ENCODE measurements at places on chromosomes 13 and 19. TPM values are rescaled to one million over a fixed set of nuclear protein-coding genes. Genes with fewer than 3 reads are reported as not detected.

DNA sequence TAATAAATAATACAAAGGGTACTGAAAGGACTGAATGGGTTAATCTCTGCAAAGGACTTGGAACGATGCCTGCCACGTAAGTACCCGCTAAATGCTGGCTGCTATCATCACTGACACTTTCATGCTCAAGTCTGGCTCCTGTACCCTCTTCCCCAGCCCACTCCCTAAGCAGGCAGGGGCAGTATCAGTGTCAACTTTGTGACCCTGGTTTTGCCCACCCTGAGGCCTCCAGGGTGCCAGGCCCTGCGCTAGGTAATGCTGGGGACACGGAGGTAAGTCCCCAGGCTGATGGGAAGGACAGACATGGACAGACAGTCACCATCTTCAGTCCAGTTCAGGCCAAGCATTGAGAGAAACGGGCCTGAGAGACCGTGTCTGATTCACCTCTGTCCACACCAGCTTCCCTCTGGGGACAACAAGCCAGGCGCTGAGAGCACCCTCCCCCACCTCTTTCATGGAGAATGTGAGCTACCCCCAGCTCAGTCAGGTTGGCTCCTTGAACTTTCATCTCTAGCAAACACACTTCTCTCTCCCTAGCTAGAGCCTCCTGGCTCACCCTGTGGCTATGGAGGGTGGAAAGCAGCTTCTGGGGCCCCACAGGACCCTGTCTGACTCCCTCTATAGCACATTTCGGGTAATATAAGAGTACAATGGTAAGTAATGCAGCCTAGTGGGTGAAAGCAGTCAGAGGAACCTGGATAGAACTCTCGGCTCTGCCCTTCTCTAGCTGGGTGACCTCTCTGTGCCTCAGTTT, 800 bp downstream of the ETFB start:
- peak; percentile 68 for DNase-seq

DNA sequence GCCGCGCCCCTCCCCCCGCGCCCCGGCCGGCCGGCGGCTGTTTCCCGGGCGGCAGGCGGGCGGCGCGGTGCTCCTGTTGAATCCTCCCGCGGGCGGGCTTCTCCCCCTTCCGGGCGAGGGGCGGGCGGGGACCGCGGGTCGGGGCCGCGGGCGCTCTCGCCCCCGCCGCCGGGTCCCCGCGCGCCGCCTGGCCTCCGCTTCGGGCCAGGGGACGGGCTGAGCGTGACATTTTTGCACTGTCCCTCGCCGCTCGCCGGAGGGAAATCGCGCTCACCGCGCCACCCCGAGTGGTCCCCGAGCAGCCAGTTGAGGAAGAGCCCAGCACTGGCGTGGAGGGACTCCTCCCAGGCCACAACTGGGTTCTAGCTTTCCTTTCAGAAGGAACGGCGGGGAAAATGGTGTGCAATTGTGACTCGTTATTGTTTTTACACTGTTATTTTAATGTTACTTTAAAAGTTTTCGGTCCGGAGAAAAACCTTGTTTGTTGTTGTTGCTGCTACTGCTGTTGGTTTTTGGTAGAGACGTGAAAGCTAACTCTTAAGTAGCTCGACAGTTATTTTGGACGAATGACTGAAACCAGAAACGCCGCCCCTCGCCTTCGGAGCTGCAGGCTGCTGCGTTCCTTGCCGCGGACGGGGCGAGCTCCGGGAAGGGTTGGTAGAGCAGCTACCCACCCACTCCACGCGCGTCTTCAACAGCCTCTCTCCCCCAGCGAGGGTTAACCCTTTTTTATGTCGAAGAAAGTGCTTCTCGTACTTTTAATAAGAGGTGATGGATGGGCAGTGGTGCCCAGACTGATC, 959 bp downstream of the PDS5B start:
- DNase-seq = peak; percentile 60

DNA sequence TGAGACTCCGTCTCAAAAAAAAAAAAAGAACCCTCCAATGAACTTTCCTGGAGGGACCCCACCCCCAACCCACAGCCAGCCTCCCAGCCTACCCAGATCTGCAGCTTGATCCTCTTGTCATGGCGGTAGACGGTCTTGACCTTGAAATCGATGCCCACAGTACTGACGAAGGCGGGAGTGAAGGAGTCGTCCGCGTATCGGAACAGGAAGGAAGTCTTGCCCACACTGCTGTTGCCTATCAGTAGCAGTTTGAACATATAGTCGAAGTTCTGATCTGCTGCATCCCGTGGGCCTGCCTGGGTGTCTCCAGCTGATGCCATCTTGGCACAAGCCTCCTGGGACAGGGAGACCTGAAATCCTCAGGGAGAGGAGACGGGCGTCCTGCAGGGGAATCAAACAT, 2.4 kb downstream of the RAB3D start:
- DNase-seq = no peak

- no peak for DNase-seq
Observed at GRCh38 chr13:93004919-93005318, 221.7 kb upstream of the GPC6 start.

- no peak for DNase-seq
Observed at GRCh38 chr19:19597809-19598306, 20.6 kb downstream of the PBX4 start.

GRCh38 chr13:29935309-29935981, 85.0 kb upstream of the UBL3 start:
- no peak for DNase-seq

Gene TPRX1
- total RNA-seq = not detected

- peak; percentile 3 for DNase-seq
Observed at GRCh38 chr13:35136585-35136984, 194.5 kb downstream of the NBEA start.

DNA sequence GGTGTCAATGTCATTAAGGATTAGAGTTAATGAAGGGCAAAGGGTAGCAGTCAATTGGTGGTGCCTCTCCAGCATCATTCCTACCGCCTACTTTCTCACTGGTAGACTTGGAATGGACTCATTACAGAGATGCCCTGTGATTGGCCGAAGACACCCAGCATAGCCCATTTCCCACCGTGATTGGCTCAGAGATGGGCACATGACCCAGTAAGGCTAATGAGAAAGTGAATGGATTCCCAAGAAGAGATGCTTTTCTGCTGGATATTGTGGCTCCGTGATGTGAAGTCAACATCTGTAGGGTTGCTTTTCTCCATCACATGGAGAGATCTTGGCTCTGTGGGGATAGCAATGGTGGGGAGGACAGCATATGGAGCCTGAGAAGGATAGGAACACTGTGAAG, 11.6 kb downstream of the VSIG10L start:
- DNase-seq = no peak

DNA sequence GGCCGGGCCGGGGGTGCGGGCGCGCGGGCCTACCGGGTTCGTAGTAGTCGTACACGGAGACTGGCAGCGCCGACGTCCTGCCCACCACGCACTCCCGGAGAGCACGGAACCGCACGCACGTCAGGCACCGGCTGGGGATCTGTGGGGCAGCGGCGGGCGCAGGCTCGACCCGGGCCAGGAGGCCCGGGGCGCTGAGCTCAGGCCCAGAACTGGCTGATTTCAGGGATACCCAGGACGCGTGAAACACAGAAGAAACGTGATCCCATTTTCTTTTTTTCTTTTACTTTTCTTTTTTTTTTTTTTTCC, 9.0 kb downstream of the F2RL3 start:
- DNase-seq = no peak

Gene CTXN1
- 10.1 TPM for total RNA-seq

Gene KLF12
- 5.9 TPM for total RNA-seq

Gene SOX1
- not detected for total RNA-seq

DNA sequence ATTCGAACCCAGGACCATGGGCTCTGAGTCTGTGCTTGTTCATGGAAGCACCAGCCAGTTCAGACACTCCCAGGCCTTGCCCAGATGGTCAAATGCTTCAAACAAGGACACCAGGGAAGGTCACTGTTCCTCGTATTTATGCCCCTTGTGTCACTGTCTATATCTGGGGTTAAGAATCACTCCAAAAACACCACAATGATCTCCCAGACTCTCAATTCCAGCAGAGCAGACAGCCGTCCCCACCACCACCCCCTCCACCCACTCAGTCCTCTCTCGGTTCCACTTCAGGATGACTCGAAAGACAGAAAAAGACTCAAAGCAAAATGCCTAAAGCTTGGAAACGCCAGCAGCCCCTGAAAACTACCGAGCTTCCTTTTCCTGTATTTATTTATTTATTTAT, 79.0 kb downstream of the INSR start:
- no peak for DNase-seq

DNA sequence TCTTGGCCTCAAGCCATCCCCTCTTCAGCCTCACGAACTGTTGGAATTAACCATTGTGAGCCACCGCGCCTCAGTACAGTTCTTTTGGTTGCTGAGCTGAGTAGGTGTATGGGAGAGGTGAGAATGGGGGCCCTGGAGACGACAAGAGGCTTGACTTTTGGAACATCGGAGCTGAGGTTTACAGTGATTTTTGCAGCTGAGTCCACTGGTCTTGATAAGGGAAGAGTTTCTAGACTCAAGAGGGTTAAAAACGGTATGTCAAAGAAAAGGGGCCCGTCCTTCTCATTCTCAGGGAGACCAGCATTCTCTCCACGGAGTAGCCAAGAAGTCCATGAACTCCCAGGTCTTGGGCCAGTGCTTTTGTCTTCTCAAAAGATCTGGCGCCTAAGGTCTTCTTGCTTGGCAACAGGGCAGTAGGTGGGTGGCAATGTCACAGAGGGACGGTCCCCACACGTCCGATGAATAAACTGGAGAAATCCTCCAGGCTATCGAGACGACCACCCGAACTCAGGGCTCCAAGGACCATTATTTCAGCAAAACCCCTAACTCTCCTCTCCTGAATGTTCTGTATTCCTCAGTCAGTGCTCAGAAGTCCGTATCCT, 6.4 kb upstream of the QTRT1 start:
- no peak for DNase-seq

DNA sequence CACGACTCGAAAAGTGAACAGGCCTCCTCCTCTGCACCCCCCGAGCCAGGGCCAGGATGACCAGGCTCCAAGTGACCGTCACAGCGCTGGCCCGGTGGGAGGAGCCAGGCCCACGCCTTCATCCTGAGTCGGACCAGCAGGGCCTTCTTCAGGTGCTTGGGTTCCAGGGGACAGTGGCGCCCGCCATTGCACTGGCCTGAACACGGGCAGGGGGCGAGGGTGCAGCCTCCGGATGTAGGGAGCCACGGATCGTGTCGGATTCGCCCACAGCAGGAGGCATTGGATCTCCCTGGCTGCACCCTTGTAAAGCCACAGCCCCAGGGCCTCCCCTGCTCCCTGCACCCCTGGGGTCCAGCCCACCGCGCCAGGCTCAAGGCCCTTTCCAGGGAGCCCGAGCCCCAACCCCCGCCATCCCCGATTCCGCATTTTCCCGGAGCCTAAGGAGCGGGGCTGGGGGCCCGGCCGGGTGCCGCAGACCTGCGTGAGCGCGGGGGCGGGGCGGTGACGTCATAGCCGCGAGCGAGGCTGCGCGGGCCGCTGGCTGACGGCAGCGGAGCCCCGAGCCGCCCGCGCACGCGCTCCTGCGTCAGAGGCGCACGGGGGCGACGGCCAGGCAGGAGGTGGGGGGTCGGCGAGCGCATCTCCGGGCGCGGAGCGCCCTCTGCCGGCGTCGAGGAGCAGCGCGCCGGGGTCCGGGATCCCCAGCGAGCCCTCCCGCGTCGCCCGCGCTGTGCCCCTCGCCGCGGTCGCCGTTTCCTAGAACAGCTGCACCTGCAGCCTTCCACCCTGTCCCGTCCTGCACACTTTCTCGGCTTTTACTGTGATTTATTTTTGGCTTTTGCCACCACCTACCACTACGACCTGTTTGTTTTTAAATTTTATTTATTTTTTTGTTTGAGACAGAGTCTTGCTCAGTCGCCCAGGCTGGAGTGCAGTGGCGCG, 1.5 kb upstream of the ATP5F1D start:
- peak; percentile 79 for DNase-seq

- peak; percentile 72 for DNase-seq
Observed at GRCh38 chr19:44644402-44645016, 799 bp downstream of the PVR start.

DNA sequence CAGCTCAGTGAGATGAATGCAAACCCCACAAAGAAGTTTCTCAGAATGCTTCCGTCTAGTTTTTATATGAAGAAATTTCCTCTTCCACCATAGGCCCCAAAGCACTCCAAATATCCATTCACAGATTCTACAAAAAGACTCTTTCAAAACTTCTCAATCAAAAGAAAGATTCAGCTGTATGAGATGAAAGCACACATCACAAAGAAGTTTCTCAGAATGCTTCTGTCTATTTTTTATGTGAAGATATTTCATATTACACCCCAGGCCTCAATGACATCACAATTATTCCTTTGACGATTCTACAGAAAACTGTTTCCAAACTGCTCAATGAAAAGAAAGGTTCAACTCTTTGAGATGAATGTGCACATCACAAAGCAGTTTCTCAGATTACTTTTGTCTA, 1819.4 kb downstream of the UQCRFS1 start:
- no peak for DNase-seq

Gene ITPKC
- total RNA-seq = 6.3 TPM

DNA sequence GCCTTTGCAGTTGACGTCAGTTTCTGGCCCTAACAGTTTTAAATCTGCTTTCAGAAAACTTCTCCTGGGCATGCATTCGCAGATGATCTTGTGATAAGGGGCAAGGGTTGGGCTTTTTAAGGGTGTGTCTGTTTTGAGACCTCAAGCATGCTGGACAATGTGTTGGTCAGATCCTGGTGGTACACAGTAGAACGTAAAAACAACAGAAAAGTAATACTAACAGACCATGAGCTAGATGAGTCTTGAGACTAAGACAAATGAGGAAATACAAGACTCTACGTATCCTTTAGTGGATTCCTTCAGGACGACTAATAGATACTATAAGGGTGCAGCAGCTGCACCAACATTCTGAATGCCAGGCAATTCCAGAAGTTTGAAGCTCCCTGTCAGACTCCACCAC, 237.6 kb downstream of the DNAJC15 start:
- DNase-seq = peak; percentile 32

Gene SMAD9
- 5.8 TPM for total RNA-seq

DNA sequence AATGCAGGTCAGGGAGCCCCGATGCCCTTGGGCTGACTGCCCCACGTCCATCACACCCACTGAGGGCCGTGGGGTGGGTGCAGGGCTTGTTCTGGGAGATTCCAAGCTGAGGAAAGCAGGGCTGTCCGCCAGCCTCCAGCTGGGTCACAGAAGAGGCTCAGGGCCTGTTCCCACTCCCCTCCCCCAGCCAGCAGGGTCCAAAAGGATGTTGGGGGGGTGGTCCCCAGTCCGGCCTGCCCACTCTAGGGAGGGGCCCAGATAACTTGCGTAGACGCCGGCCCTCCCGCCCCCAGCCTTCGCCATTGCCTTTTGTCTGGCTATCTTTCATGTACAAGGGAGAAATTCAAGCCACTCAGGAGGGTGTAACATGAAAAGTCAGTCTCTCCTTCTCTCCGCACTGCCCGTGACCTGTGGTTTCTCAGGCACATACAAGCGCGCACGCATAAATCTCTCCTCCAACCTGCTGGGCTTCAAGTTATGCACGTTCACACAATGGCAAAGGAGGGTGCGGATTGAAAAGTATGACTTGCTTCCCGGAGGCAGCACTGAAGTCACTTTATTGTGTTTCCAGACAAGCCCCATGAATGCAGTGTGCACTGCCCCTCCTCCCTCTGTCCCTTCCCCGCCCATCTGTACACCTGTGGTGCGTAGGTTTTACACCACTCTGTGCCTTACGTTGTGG, 20.2 kb downstream of the CARM1 start:
- DNase-seq = no peak
